Activated CD4-positive, CD25-positive, alpha-beta regulatory T cell (primary cell): ENCODE measurements at places on chromosomes 13 and 19.

DNA sequence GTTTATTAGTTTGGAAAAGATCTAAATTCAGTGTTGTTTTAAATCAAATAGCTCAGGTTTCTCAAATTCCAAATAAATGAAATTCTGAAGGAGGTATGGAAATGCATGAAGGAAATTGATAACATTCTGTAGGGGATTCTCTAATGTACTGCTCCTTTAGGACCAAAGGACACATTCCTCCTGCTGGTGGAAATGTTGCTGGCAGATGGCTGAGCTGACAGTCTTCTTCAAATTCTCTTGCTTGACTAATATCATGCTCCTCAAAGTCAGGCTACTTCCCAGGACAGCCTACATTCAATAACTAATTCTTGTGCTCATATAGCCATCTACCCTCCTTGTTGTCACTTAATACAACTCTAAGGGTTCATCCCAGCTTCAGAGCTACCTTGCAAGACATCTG lies 1118.5 kb downstream of the PCDH9 start:
- no peak for DNase-seq

- DNase-seq, result no peak
Measured at GRCh38 chr19:13887517-13887916, 10.6 kb downstream of the NANOS3 start.

DNA sequence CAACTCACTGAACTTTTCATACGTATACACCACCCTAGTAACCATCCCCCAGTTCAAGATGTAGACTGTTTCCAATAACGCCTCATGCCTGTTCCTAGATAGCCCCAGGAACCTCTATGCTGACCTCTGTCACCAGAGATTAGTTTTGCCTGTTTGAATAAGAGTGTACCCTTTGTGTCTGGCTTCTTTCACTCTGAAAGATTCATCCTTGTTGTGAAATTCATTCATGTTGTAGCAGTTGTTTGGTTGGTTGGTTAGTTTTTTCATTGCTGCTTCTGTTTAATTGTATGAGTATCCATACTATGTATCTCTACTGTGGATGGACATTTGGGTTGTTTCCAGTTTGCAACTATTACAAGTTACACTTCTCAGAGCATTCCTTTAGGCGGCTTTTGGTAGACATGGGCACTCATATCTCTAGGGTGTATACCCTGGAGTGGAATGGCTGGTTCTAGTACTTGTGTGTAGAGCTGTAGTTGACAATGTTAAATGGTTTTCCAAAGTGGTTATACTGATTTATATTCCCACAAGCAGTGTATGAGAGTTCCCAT lies 1.6 kb downstream of the RNASEH2B start:
- DNase-seq, result no peak

- DNase-seq, result no peak
Measured at GRCh38 chr13:28267497-28267896, 129.2 kb downstream of the PAN3 start.

DNA sequence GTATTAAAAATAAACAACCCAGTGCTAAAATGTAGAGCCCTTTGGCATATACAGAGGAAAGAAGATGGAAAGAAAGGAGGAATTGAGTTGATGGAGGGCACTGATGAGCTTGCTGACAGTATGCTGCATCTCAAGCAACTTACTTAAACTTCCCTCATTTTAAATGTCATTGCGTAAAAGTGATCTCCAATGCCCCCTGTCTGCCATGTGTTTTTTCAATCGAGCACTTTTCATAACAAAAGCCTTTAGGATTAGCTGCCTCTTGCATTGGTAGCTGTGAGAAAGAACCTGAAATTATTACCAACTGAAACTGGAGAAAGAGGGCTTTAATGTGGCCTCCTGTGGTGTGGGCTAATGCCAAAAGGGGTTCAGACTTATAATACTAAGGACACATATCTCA lies 541.6 kb downstream of the SUCLA2 start:
- DNase-seq, result no peak

- DNase-seq, result no peak
Measured at GRCh38 chr13:48680756-48681392, 27.1 kb downstream of the CYSLTR2 start.

GRCh38 chr19:42380155-42380554 lies 9.9 kb downstream of the CNFN start:
- DNase-seq, result no peak

DNA sequence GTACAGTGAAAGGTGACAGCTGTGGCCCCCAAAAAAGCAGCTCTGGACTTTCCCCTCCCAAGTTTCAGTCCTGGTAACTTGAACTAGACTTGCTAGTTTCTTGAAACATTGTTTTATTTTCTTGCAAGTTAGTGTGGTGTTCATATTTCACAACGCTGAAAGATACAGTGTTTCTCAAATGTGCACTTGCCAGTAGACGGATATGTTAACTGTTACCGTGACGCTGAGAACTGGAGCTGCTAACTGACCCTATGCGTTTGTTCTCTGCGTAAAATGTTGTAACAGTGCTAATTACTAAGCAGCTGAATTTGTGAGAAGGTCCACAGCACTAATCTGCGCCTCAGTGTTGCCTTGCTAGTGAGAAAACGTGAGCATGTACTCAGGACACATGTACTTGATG lies 79.6 kb downstream of the GGACT start:
- no peak for DNase-seq

- DNase-seq, result no peak
Measured at GRCh38 chr19:32227561-32228165, 117.7 kb upstream of the ZNF507 start.

- DNase-seq, result no peak
Measured at GRCh38 chr19:2659856-2660432, 42.5 kb downstream of the GNG7 start.

- no peak for DNase-seq
Measured at GRCh38 chr13:112970552-112971287, 1.7 kb downstream of the MCF2L start.
